ENCODE measurements at places on chromosomes 16 and 17. TPM values are rescaled to one million over a fixed set of nuclear protein-coding genes. Genes with fewer than 3 reads are reported as not detected.

Gene MYL4
- total RNA-seq = 0.96 TPM

DNA sequence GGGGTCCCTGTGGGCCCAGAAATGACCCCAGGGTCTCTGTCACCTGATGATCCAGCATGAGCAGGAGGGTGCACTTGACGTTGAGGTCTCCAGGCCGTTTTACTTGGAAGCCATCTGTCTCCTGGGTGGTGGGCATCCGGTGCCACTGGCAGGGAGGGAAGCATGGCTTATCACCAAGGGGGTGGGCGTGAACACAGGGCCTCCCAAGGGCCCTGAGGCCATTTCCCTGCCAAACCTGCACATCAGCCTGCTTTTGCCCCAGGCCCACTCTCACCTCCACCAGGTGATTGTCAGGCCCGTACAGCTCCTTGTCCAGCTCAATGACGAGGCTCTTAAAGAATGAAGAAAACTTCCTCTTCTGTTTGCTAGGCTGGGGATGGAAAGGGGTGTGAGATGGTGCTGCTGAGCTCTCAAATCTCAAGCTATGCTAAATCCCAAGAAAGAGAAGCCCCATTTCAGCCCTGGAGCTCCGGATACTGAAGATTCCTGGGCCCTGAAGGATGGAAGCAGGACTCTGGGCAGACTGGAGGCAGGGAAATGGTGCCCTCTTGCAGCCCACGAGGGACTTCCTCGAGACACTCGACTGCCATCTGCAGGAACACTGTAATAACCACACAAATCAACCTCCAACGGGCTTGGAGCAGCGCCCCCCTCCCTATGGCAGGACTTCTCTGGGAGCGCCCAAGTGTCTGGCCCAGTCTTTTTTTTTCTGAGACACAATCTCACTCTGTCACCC is 7.1 kb upstream of the FTSJ3 start:
- H3K27ac ChIP-seq = no peak overlapping the region
- H3K27me3 ChIP-seq = no peaks in the 10 kb centered on the region
- H3K36me3 ChIP-seq = peaks cover 46% of the 10 kb centered on the region
- H3K4me1 ChIP-seq = peaks cover 9% of the 10 kb centered on the region

GRCh38 chr16:48124266-48124665 is 31.5 kb downstream of the ABCC12 start:
- DNase-seq = no peak
- H3K4me1 ChIP-seq = no peaks in the 10 kb centered on the region
- no peaks in the 10 kb centered on the region for H3K27me3 ChIP-seq
- H3K36me3 ChIP-seq = no peaks in the 10 kb centered on the region

DNA sequence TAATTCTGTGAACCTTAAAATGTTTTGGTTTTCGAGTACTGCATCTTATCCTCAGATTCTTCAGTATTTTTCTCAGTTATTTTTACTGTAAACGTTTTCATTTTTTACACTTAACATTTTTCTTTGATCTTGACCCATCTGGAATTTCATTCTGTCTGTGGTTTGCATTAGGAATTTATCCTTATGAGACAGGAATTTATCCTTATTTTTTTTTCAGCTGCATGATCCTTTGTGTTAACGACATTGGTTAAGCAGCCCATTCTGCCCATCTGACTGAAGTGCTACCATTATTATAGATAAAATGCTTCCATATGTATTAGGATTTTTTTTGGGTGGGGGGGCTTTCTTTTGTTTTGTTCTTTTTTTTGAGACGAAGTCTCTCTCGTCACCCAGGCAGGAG is 41.0 kb downstream of the SNX29 start:
- DNase-seq = no peak
- H3K36me3 ChIP-seq = no peaks in the 10 kb centered on the region
- H3K27me3 ChIP-seq = no peaks in the 10 kb centered on the region
- H3K4me3 ChIP-seq = no peak overlapping the region

- no peak overlapping the region for H3K27ac ChIP-seq
- no peaks in the 10 kb centered on the region for H3K36me3 ChIP-seq
- H3K4me1 ChIP-seq = no peaks in the 10 kb centered on the region
- no peaks in the 10 kb centered on the region for H3K27me3 ChIP-seq
- H3K4me3 ChIP-seq = no peak overlapping the region
- no peak for DNase-seq
Measured at GRCh38 chr17:40779181-40779909, 3.0 kb downstream of the KRT27 start.

All from GM12878 (cell line).